Stimulated activated CD8-positive, alpha-beta memory T cell treated with anti-CD3 and anti-CD28 coated beads, Interleukin-4, amount 100 ng/mL, for 1 hour (primary cell): ENCODE measurements at places on chromosomes 1 and 21.

GRCh38 chr1:93652323-93652949 lies 29.2 kb downstream of the BCAR3 start:
- no peak for DNase-seq

DNA sequence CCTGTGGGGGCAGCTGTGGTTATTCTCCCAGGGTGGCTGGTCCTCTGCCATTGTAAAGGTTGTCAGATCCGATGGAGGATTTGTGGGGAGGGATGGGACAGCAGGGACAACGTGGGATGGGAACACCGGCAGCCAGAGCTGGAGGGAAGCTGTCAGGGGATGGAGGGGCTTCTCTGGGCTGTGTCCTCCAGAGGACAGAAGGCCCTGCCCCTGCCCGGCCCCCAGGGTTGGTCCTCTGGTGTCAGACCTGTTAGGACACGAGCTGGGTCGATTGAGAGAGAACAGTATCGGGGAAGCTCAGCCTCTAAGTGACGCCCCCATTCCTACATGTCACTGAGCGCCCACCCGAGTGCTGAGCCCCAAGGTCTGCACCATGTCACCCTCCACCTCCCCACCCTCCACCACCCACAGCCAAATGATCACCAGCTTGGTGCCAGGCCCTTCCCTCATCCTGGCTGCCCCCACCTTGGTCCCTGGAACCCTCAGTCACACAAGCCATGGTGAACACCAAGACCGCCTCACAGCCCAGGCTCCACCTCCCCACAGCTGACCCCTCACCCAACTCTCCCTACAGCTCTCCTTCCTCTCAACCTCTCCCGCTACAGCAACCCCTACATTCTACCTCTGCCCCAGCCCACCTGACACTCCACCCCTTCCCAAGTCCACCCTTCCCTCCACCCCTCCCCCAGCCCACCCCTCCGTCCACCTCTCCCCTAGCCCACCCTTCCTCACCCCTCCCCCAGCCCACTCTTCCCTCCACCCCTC lies 244.4 kb downstream of the MATN1 start:
- DNase-seq: no peak

- no peak for DNase-seq
These were observed 29.5 kb downstream of the RGS1 start for GRCh38 chr1:192604979-192605620.

DNA sequence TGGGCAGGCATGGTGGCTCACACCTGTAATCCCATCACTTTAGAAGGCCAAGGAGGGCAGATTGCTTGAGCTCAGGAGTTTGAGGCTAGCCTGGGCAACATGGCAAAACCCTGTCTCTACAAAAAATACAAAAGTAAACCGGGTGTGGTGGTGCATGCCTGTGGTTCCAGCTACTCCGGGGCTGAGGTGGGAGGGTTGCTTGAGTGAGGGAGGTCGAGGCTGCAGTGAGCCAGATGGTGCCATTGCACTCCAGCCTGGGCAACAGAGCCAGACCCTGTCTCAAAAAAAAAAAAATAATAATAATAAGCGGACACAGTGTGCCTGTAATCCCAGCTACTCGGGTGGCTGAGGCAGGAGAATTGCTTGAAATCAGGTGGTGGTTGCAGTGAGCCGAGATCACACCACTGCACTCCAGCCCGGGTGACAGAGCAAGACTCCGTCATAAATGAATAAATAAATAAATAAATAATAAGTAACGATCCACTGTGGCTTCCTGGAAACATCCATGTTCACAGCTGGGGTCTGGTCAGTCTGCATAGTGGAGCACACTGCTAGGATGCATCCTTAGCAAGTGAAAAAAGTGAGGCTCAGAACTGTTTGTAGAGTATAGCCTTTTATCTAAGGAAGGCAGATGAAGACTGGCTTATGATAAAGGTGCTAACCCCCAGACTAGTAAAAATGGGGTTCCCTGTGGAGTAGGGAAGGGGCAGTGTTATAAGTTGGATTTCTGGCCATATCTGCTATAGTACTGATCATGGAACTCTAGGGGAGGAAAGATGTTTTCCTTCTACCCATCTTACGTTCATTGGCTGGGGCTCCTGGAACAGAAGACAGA lies 15.7 kb downstream of the PKNOX1 start:
- no peak for DNase-seq

GRCh38 chr1:160876311-160876710 lies 8.7 kb downstream of the ITLN1 start:
- no peak for DNase-seq

DNA sequence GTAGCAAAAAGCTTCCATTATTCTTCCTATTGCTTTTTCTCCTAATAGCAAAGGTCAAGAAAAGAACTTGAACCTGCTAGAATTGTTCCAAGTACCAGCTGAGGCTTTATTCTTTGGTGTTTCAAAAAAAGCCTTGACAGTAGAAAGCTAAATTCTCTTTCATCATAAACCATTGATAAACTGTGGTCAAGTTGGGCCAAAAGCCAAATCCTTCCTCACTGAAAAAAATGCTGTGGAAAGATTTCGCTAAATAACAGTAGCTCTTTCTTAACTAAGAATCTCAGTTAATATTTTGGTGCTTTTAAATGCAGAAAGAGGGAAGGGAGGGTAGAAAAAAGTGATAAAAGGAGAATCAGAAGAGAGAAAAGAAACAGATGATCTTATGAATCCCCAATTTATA lies 14.0 kb upstream of the JAM2 start:
- DNase-seq: no peak
